ENCODE measurements at places on chromosomes 16 and 17. TPM values are rescaled to one million over a fixed set of nuclear protein-coding genes. Genes with fewer than 3 reads are reported as not detected.

Gene MAPT
- 4.6 TPM for total RNA-seq

Gene CSF3
- not detected for total RNA-seq

Gene VTN
- total RNA-seq = 0.43 TPM

DNA sequence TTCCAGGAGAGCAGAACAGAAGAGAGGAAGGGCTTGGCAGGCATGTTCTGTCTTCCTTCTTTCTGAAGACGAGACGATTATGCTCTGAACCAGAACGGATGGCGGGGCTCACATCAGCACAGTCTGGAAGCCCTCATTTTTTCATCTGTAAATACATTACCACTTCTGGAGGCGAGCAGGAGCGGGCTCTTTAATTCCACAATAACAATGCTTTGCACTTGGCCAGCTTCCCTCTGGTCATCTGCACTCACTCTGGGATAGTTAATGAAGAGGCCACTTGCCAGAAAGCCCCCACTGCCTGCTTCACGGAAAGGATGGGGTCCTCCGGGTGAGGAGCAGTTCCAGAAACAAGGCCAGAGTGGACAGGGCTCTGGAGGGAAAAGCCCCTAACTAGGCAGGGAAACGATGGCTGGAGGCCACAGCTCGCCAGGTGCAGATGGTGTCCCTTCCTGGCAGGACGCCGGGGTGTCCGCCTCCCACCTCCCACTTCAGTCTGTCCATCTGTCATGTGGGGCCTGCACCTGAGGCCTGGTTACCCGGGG lies 13.1 kb upstream of the BCAR1 start:
- DNase-seq = no peak

DNA sequence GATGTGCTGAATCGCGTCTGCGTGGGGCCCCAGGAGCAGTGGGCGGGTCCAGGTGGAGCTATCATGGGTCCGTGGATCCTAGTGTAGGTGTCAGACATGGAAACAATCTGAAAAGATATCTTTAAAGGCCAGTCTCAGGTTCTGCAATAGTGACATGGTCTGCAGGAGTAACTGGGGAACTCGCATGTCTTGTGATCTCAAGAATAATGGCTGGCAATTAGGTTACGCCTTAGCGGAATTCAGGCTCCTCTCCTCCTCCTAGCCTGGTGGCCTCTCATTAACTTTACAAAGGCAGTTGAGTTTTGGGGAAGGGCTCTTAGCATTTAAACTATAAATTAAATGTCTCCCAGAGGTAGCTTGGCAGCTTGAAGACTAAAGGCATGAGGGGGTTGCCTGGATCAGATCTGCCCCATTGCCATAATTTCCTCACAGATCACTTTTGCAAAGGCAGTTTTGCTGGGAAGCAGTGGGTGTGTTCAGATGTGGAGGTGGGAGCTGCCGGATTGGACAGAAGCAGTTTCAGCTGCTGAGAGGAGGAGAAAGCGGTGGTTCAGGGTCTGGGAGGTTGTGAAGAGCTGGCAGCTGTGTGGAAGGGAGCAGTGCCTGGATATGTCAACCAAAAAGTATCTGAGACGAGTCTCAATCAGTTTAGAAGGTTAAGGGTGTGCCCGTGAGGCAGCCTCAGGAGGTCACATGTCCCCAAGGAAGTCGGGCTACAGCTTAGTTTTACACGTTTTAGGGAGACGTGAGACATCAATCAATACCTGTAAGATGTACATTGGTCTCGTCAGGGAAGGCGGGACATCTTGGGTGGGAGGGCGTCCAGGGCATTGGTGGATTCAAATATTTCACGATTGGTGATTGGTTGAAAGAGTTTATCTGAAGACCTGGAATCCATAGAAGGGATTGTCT lies 2.7 kb downstream of the TBCD start:
- no peak for DNase-seq

Gene IGFBP4
- 2.9 TPM for total RNA-seq

Gene FGF11
- total RNA-seq = 0.89 TPM

Gene PRDM7
- total RNA-seq = not detected

Gene SLC13A5
- total RNA-seq = not detected

- DNase-seq = no peak
These were observed 9.6 kb downstream of the CDC42EP4 start for GRCh38 chr17:73302189-73302588.

GRCh38 chr16:14121142-14121541 lies 50.0 kb downstream of the MRTFB start:
- DNase-seq = no peak

- peak; percentile 51 for DNase-seq
These were observed 41.8 kb downstream of the IL4R start for GRCh38 chr16:27355610-27356009.

DNA sequence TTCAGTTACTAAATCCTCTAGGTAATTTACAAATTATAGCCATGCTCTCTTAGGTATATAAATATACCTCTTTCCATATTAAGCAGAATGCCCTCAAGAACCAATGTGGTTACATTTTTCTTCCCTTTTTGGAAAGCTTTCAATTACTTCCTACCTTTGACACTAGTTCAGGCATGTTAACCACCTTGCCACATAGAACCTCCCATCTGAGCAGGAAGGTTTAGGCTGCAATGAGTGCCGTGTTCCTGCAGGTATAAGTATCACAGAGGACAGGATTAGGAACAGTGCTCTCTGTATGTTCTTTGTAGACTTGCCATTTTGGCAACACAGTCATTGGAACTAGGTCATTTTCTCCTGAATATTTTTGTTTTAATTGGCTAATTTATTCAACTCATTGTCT lies 20.1 kb downstream of the KRT25 start:
- no peak for DNase-seq

DNA sequence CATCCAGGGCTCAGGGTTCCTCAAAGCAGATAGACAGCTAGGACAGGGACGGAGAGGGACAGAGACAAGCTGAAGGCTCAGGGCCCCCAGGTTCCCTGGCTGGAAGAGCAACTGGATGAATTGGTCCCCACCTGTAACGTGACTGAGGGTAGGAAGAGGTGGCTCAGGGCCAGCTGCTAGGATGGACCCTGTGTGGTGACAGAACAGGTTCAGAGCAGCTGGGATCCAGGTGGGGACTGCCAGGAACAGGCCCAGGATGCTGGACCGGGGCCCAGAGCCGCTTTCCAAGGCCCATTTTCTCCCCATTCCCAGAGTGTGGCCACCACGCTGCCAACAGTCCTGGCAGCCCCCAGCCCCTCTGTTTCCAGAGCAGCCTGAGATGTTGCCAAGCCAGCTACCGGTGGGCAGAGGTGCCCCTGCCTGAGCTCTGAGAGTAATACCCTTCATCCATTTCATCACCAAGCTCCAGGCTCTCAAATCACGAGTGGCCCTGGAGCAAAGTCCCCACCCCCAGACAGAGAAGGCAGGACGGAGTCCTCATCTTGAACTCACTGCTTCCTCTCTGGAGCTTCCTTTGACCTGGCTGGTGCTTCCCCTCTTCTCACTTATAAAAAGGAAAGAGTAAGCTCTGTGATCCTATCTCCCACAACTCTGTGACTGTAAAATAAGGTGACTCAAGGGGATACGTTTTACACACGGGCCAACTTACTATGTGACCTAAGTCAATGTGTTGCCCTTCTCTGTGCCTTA lies 79.6 kb downstream of the TMEM132E start:
- DNase-seq = no peak

Gene IRX6
- total RNA-seq = 0.26 TPM

GRCh38 chr17:66829883-66830282 lies 5.0 kb upstream of the CACNG5 start:
- no peak for DNase-seq

GRCh38 chr16:67481561-67482232 lies 740 bp upstream of the ATP6V0D1 start:
- DNase-seq = no peak

DNA sequence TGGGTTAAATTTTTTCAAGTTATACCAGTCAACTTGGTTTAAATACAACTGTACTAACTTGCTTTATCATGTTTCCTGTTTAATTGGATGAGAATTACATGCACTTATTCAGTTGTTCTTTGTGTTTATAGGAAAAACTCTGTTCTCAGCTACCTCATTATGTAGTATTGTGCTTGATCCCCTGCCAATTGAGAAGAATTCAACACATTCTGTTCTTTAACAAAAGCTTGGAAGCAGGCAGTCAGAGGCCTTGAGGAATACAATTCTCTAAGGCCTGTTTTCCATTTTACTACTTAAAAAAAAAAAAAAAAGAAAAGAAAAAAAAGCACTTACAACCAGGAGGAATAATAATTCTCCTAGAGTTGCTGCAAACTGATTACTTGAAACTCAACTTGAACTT lies 60.6 kb upstream of the CMIP start:
- DNase-seq = no peak

Gene PLEKHH3
- 32.8 TPM for total RNA-seq

Gene KCNJ2
- not detected for total RNA-seq

DNA sequence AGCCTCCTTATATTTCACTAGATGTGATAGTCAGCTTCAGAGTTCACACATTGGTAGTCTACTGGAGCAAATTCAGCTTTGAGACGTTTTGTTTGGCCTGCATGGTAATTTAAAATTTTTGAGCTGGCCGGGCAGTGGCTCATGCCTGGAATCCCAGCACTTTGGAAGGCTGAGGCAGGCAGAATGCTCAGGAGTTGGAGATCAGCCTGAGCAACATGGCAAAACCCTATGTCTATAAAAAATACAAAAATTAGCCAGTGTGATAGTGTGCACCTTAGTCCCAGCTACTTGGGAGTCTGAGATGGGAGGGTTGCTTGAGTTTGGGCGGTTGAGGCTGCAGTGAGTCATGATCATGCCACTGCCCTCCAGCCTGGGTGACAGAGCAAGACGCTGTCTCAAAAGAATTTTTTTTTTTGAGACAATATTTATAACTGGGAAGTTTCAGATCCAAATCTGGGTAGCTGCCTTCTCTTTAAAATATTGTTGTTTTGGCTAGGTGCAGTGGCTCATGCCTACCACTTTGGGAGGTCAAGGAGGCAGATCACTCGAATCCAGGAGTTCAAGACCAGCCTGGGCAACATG lies 4.8 kb upstream of the BLMH start:
- peak; percentile 49 for DNase-seq

Gene CHST5
- total RNA-seq = not detected

Gene ZNF469
- total RNA-seq = 0.91 TPM

DNA sequence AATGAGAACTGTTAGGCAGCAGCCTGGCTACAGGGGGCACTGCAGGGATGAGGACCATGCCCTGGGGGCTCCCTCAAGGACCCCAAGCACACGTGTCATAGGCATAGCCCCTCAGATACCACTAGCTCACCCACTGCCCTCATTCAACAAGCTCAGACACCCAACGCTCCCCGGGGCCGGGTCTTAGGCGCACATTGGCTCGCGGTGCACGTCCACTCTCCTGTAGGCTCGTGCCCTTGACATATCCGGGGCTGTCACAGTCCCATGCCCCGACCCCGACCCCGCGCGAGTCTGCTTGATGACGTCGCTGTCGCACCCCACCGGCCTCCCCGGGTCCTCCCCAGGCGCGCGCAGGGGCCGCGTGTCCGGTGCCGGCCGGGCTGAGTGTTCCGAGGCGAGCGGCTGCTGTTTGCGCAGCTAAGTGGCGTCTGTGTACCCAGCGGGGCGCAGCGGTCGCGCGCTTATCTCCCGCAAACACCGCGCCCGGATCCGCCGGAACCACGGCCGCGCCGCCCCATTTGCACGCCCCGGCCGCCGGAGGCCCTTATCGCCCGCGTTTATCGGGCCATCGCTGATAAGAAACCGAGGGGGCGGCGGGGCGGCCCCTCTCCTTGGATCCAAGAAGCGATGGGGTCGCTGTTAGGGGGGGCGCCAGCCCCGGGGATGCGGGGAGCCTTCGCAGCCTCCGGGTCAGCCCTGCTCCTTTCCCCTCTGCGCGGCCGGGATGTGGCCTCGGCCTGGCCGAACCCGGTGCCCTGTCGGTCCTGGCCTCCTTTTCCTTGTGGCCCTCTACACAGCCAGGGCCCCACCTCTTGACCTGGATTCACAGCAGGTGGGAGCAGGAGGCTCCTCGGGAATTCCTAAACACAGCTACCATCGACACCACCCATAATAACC lies 20.7 kb upstream of the NAGS start:
- DNase-seq = no peak

GRCh38 chr16:4938683-4939030 lies 1.7 kb upstream of the PPL start:
- DNase-seq = no peak

GRCh38 chr17:32992321-32993033 lies 830 bp downstream of the SPACA3 start:
- DNase-seq = no peak

DNA sequence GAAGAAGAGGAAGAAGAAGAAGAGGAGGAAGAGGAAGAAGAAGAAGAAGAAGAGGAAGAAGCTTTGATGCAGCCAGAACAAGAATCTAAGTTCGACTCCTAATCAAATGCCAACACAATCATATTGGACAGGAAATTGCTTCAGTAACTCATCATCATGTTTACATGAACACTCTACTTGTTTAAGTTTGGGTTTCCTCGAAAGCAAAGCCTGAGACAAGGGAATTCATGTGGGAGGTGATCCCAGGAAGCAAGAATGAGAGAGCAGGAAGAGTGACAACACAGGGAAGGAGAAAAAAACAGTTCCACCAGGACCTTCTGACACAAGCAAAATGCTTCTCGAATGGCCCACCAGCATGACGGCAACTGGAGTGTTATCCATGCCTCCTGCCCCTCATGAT lies 279.0 kb downstream of the PMP22 start:
- no peak for DNase-seq

GRCh38 chr16:50526796-50527195 lies 21.4 kb upstream of the NKD1 start:
- DNase-seq = no peak

DNA sequence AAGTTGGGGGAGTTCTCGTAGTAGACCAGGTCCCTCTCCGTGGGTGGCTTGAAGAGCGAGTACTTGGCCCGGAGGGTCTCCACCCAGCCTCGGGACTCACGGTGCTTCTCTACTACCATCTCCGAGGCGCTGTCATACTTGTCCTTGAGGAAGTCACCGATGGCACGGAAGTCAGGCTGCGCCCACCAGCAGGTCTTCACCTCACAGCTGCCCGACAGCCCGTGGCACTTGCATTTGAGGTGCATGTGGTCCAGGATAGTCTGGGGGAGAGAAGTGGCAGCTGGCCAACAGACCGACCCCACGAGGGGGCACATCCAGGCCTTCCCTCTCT lies 50.0 kb downstream of the WNT3 start:
- DNase-seq = no peak

GRCh38 chr16:27969574-27969973 lies 93.9 kb downstream of the GSG1L start:
- DNase-seq = no peak

Gene TBX2
- total RNA-seq = 2.6 TPM

GRCh38 chr16:65964752-65965151 lies 401.7 kb upstream of the CDH5 start:
- DNase-seq = no peak

Gene MT1M
- total RNA-seq = not detected
